ENCODE measurements at places on chromosomes 2 and 18. TPM values are rescaled to one million over a fixed set of nuclear protein-coding genes. Genes with fewer than 3 reads are reported as not detected.

The CTNNA2 gene
- 0.41 TPM for total RNA-seq

The ACOXL gene
- total RNA-seq, result not detected

The PSMA8 gene
- total RNA-seq, result not detected

The RNU2-63P gene
- not detected for total RNA-seq

The EMILIN1 gene
- total RNA-seq, result 2.3 TPM

The UGT1A4 gene
- not detected for total RNA-seq

GRCh38 chr2:38264396-38265221 is 112.5 kb downstream of the ATL2 start:
- DNase-seq, result no peak

- DNase-seq, result no peak
These were observed 264.3 kb downstream of the TXNL1 start for GRCh38 chr18:56374007-56374655.

GRCh38 chr2:178385595-178386148 is 65.3 kb downstream of the PRKRA start:
- no peak for DNase-seq

DNA sequence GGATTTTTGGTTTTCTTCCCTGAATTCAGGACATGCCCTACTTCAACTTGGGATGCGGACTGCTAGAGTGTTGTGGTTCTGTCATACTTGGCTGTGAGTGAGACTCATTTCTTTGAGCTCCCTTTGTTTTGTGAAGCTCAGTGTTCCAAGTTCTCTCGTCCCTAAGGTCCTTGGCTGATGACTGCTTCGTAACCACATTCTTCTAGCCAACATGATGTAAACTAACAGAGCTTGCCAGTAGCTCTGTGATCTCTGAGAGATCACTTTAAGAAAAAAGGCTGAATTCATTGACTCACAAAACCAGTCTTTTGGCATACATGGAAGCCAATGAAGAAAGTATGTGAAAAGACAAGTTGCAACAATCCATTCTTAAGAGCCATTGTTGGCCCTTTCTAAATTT is 96.9 kb upstream of the MSTN start:
- DNase-seq, result peak; percentile 23

DNA sequence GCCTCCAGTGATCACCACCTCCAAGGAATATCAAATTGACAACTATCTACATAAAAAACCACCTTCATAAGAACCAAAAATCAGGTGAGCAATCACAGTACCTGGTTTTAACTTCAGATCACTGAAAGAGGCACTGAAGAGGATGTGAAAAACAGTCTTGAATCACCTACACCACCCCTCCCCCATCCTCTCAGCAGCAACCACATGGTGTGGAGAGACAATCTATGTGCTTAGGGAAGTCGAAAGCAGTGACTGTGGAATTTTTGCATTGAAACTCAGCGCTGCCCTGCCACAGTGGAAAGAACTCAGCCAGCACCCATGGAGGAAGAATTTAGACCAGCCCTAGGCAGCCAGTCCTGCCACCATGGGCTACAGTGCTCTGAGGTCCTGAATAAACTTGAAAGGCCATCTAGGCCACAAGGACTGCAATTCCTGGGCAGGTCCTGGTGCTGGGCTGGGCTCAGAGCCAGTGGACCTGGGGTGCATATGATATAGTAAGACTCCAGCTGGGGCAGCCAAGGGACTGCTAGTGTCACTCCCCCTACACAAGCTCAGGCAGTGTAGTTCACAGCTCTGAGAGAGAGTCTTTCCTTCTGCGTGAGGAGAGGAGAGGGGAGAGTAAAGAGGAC is 75.6 kb downstream of the ATL2 start:
- no peak for DNase-seq
